Hematopoietic multipotent progenitor cell treated with erythropoietin and hydrocortisone succinate and interleukin-3 and kit ligand, for 6 days (in vitro differentiated cells): ENCODE measurements at places on chromosomes 12 and 14.

DNA sequence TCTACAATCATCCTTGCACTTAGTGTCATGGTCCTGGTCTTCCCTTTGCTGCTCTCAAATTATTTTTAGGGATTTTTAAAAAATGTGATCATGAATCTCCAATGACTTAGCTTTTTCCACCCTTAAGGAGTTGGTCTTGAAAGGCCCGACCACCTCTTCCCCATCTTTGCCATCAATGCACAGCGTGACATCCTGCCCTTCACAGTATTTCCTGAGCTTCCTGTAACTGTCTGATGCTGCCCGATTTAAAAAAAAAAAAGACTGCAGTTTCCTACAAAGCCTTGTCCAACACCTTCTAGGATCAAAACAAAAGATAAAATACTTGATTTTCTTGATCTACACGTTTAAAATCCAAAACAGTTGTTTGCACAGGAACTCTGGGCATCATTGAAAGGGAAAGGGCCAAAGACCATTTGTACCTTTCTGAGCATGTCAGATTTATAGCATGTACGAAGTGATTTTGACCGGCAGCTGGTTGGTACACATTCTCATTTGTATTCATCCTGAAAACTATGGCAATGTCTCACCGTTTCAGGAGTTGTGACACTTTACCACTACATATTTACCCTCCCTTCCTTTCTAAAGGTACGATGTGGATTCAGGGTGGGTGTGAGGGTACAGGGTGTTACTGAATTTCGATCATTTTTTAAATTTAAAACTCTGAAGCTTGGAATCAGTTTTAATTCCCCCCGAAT lies 7.4 kb upstream of the ELK3 start:
- DNase-seq = no peak

DNA sequence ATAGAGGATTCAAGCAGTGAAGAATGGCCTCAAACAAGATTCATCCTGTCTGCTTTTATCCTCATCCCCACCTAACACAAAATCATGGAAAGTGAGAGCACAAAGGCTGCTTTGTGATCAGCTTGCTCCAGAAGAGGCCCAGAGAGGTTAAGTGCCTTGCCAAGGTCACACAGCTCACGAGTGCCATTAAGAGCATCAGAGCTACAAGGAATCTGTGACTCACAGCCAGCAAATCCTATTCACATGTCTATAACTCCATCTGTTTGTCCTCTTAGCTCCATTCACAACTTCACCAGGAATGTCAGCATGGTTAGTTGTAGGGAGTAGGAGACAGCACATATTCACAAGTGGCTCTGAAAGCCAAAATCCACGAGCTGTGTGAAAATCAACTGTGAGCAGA lies 79.8 kb downstream of the TTC9 start:
- no peak for DNase-seq

GRCh38 chr14:79569072-79569471 lies 642.2 kb downstream of the DIO2 start:
- no peak for DNase-seq

DNA sequence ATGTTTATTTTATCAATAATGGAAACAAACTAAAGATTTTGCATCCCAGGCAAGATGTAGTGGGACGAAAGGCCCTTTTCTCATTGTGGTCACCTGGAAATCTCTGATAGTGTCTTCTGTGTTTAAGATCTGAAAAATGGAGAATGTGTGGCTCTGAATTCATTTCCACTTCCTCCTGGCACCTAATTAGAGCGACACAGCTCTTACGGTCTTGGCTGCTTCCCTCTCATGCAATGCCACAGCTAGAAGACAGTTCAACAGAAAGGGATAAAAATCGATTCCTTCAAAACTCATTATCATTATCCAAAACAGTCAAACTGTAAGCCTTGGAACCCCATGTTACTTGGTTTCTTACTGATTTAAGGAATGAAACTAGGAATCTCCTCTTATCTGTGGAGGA lies 9.3 kb downstream of the ST8SIA1 start:
- peak; percentile 20 for DNase-seq

DNA sequence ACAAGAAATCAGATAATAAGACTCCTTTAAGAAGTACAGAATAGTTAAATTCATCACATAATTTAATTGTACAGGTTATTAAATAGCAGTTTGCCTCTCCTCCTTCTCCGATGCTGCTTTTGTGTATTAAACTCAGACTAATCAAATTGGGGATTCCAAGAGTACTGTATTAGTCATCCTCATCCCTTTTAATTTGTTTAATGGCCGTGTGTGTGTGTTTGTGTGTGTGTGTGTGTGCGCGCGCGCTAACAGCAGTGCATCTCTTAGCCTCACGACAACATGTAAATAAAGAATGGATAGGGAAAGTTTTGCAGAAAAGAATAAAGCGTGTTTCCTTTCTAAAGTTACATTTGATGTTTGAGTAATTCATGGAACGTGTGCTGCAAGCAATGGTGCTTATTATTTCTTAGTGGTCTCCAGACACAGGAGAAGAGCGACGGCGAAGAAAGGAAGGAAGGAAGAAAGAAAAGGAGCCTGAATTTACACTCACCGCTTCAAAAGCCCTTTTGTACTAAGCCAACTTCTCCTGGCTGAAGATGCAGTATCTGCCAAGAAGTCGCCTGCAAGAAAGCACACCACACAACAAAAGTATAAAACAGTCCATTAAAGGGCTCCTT lies 220.3 kb downstream of the ASCL1 start:
- no peak for DNase-seq

DNA sequence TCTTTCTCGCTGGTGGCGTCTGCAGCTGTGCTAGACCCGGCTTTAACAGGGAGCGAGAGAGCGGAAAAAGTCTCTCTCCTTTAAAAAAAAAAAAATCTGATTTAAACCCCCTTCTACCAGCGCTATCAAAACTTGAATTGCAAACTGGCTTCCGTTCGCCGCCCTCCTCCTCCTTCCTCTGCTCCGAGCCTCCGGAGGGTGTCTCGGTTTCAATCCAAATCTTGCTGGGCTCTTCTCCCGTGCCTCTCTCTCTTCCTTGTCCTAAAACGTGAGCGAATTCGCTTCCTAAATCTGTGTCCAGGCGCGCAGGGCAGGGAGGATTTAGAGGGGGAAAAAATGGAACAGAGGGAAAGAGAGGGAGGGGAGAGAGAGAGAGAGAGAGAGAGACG lies 272 bp downstream of the TBX3 start:
- no peak for DNase-seq

- no peak for DNase-seq
These were observed 75.9 kb upstream of the C12orf71 start for GRCh38 chr12:27158297-27158696.

- DNase-seq = no peak
These were observed 243.8 kb upstream of the NPAS3 start for GRCh38 chr14:32694795-32695449.

DNA sequence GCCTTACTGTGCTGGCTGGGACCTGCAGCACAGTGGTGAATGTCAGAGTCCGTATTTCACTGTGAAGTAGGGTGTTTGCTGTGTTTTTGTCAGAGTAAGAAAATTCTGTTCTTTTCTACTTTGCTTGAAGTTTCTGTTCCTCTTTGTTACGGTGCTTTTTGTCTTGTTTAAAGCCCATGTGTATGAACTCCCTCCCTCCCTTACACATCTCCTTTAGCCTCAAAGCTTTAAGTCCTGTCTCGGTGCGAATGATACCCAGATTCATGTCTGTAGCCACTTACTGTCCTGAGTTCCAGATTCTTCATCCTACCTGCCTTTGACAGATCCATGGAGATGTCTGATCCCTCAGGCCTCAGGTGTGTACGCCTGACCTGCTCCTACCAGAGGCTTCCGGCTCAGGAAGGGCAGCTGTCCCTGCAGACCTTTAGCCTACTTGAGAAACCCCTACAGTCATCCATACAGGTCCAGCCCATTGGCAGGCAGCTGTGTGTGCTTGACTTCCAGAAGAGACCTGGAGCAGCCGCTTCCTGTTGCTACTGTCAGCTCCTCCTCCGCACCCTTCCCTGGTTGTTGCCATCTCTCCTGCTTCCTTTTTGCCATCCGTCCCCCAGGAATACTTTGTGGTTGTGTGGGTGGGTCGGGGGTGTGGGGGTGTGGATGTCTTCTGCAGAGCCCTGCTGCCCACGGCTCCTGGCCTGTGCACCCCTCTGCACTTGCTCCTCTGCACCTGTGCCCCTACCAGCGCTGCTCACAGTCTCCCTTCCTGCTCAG lies 72.9 kb downstream of the DDX51 start:
- no peak for DNase-seq

GRCh38 chr12:111462210-111462769 lies 56.6 kb downstream of the SH2B3 start:
- no peak for DNase-seq

- peak; percentile 31 for DNase-seq
These were observed 10.9 kb downstream of the CCDC92 start for GRCh38 chr12:123961585-123962345.

DNA sequence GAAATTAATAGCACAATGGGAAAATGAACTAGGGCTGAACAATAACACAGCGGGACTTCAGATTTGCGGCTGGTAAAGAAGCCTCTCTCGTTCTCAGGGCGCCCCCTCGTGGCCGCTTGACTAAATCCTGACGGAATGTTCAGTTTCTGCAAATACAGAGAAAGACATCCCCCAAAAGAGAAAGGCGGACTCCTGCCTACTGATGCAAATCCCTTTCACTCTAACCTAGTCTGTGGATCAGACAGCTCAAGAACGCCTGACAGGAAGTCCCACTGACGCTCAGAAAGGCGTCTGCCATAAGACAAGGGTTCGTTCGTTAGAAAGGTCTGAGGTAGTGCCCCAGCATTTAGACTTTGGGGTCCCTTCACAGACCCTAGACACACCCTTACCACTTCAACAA lies 2.5 kb downstream of the NUAK1 start:
- peak; percentile 89 for DNase-seq

DNA sequence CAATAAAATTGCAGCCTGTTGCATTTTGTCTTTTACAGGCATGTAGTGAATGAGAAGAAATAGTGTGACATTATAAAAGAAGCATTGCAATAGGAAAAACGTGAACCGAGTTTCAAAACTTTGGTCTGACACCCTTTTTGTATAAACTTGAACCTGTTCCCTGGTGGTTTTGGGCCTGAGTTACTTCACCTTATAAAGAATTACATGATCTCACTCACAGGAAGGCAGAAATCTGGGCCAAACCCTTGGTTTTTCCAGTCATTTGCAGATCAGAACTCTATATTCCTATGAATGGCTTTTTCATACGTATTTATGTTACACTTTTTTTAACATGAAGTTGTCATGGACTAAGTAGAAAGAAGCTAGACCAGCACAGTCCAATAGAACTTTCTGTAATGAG lies 138.5 kb upstream of the FLRT2 start:
- DNase-seq = no peak

- no peak for DNase-seq
These were observed 139.7 kb upstream of the CCND2 start for GRCh38 chr12:4133636-4134447.

- DNase-seq = no peak
These were observed 61.9 kb downstream of the SMUG1 start for GRCh38 chr12:54126696-54127537.

- no peak for DNase-seq
These were observed 227.1 kb upstream of the FKBP4 start for GRCh38 chr12:2567711-2568110.

DNA sequence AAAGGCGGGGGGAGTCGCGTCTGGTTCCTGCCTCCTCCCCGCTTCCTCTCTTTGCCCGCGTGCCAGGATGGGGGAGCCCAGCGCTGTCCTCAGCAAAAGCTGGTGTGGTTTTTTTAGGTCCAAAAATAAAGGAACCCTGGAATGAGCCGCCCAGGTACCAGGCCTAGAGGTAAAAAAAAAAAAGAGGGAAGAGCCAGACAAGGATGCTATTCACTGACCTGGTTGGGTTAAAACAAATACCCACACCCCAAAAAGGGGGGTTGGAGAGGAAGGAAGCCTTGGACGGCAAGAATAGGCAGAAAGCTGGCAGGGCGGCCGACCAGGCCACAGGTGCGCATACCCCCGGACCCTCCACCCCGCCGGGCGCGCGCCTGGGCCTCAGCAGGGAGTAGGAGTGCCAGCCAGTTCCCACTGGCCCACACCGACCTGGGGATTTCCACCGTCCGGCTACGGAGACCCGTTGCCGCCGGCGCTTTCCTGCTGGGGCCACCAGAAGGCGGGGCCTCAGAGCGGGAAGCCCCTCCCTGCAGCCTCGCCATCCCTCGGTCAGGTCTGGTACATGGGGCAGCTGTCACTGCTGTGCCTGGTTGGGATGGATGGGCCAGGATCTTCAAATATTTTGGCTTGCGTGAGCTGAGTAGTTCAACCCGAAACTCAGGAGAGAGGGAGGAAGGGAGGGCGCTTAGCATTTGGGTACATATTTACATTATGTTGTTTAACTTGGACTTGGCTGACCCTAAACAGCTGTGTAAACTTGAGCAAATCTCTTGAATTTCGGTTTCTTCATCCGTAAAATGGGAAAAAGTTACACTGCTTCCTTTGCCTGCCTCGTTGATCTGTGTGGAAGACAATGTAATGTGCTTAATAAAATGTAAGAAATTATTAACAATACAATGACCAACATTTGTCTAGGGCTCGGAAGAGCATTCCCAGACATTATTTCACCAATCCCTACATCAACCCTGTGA lies 5.4 kb upstream of the IRF2BPL start:
- DNase-seq = peak; percentile 87

DNA sequence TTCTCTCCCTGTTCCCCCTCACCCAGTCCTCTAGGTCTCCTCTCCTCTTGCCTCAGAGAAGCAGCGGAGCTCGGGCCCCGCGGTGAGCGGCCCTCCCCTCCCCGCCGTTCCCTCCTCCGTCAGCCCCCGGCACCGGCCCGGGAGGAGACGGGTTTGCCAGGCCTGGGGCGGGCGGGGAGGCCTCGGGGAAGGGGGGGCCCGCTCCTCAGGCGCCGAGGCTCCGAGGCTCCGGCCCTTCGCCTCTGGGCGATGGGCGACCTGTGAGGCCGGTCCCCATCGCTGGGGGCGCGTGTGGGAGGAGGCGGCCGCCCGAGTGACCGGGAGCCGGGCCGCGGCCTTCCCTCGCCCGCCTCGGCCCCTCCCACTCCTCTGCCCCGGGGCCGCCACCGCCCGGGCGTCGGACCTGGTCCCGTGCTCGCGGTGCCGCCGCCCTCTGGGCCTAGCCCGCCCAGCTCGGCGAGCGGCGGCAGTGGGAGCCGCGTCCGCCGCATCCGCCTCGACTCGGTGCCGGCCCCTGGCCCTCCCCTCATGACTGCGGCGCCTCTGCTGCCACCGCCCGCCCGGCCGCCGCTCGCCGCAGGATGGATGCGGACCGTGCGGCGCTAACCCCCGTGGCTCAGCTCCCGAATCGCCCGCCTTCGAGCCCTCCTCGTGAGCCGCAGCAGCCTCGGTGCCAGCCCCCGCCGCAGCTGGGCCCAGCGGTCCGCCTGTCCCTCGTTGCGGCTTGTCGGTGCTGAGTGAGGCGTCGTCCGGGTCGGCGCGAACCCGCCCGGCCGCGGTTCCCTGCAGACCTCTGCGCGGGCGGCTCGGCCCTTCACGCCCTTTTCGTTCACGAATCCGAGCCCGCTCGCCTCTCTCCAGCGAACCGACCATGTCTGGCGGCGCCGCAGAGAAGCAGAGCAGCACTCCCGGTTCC lies 574 bp downstream of the WNK1 start:
- peak; percentile 64 for DNase-seq

- no peak for DNase-seq
These were observed 143.5 kb downstream of the ST8SIA1 start for GRCh38 chr12:22190969-22191368.
